ENCODE measurements at places on chromosomes 1 and 21.

DNA sequence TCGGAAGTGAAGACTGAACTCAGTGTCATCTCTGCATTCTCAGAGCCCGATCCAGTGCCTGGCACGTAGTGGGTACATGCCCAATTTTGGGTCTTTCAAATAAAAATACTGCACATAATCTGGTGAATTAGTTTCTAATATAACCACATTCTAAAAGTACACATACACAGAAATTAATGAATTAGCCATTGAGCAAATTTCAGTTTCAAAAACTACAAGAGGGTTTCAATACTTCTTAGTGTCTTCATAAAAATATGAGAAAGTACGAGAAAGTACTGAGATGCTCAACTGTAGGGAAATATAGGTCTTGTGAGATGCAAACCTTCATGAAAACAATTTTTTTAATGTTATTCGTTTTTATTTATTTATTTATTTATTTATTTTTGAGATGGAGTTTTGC lies 86.9 kb downstream of the SMYD2 start:
- no peak for DNase-seq

GRCh38 chr1:31013187-31013864 lies 52.2 kb downstream of the PUM1 start:
- DNase-seq: no peak

DNA sequence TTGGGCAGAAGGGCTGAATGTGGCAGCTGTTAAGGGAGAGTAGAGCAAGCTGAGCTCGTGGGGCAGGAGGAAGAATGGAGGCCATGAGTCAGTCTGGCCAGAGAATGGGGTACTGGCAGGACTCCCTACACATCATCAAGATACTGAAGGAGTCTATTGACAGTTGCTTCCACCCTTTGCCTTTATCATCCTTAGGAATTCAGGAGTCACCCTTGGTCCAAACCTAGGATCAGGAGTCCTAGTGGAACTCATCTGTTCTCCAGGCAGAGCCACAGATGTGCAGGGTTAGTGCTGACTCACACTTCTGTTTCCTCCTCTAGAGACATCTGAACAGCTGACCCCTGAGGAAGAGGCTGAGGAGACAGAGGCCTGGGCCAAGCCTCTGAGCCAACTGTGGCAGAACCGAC lies 18.7 kb upstream of the ST3GAL3 start:
- peak; percentile 20 for DNase-seq

GRCh38 chr1:98920441-98921110 lies 84.1 kb downstream of the PLPPR5 start:
- peak; percentile 90 for DNase-seq

- DNase-seq: peak; percentile 92
Measured at GRCh38 chr1:59484096-59484495, 187.2 kb downstream of the FGGY start.

DNA sequence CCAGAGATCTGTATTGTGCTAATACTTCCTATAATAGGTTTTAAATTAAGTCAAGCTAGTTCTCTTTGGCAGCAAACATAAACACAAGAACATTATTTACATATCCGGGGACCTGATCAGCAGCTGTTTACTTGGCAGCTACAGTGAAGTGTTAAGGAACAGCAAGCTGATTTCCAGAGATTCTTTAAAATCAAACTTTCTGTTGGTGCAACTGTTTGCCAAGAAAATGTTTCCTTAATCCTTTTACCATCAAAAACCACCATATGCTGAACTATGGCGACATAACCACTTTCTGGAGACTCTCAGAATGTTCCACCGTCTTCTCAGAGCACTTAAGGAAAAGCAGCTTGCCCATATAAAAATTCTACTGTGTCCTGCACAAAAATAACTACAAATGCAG lies 107.0 kb upstream of the KRTAP19-8 start:
- no peak for DNase-seq

DNA sequence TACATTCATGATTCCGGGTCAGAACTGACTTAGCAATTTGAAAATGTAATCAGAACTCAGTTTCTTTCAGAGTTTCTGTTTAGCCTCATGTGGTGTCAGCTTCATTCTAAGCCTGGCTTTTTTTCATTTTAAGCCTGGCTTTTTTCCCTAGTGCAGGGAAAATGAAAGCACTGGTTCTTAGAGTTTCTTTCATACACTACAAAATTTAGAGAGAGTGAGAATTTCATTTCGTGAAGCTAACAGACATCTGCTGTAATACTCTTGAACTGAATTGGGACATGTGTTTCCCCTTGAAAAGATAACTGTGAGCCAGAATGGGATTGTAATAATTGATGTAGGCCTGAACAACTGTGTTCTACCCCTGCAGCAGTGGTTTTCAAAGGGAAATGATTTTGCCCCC lies 95.3 kb upstream of the KIAA0040 start:
- DNase-seq: no peak

DNA sequence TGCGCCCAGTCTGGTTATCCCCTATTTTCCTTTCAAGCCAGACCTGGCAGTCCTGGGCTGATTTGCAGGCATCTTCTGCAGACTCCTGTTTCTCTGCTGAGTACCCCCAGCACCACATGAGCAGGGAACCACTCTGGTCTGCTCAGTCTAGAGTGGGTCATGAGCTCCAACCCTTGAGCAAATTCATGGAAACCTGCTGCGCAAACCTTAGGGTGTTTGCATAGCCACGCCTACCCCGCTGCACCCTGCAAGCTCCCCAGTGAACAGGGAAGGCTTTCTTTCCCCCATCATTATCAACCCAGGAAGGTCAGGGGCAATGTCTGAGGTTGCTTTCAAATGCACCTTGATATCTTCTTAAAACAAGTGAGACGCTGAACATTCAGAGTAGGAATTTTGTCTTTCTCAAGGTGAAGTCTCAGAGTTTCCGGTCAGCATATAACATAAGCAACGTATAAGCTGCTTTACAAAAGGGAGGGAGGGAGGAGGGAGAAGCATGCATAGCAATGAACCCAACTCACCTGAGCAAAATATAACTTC lies 11.1 kb upstream of the KCNE1 start:
- no peak for DNase-seq

DNA sequence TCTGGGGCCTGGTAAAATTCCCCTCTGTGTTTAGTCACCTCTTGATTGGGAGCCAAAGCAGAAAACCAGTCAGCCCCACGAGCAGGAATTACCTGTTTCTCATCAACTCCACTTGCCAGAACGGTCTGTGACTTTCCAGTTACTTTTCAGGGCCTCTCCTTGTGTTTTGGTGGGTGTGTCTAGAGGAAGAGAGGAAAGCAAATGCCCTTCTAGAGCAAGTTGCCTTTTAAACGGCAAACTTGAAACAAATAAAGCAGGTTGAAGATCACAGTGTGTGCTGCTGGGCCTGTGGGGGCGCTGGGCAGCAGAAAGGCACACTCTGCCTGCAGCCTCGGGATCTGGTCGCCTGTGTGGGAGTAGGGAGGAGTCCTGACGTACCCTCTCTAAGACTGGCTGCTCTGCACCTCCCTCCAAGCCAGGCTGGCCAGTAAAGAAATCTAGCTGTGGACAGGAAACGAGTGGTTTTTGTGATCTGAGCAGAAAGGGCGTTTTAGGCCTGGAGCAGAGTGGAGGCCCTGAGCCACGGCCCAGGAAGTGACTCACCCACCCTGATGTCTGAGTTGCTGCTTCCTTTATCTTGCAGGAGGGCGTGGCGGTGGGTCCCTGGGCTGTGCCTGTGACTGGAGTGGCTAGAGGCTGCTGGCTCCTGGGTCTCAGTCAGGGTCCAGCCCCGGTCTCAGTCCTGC lies 11.1 kb upstream of the S100A11 start:
- peak; percentile 99 for DNase-seq
